ENCODE measurements at places on chromosomes 6 and 20.

DNA sequence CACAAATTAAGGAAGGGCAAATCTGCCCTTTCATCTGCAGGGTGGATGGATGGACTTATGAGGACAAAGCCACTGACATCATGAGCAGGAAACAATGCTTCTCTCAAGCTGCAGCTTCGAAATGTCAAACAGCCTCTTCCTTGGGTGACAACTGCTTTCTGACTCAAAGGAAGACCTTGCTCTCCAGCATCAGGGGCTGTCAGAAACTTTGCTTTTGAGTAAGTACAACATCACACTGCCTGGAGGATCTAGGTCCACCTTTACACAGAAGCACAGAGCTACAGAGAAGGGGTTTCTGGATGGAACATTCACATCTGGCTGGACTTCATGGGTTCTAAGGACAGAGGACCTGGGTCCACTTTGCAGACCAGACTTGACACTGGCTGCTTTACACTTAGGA is 5.9 kb downstream of the CST1 start:
- no peak for DNase-seq

GRCh38 chr6:134735461-134735860 is 214.4 kb downstream of the ALDH8A1 start:
- DNase-seq: no peak

- DNase-seq: no peak
These were observed 87.1 kb upstream of the SULF2 start for GRCh38 chr20:47872341-47872740.

DNA sequence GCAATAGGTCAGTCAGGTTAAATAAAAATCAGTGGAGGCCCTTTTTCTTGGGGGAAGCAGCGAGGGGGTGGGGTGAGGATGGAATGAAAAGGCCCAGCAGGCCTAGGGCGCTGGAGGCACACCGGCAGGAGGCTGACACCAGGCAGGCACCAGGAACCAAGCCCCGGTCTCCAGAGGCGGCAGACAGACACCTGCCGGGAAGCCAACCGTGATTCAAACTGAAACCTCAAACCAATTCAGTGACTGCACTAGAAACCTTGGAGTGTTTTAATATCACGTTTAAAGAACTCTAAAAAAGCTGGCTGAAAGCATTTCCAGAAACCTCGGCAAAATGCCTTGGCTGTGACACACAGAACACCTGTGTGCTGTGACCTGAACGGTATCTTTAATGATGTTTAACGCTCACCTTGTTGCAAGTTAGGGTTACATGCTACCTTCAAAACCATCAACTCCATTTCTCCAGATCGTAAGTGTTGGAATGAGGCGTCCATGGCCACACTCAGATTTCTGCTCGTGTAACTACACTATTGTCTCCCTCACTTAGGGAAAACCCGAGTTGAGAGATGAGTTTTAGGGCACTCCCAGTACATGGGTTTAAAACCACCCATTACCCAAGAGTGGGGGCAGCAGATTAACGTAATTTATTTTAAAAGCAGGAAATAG is 27.2 kb downstream of the DIDO1 start:
- no peak for DNase-seq

DNA sequence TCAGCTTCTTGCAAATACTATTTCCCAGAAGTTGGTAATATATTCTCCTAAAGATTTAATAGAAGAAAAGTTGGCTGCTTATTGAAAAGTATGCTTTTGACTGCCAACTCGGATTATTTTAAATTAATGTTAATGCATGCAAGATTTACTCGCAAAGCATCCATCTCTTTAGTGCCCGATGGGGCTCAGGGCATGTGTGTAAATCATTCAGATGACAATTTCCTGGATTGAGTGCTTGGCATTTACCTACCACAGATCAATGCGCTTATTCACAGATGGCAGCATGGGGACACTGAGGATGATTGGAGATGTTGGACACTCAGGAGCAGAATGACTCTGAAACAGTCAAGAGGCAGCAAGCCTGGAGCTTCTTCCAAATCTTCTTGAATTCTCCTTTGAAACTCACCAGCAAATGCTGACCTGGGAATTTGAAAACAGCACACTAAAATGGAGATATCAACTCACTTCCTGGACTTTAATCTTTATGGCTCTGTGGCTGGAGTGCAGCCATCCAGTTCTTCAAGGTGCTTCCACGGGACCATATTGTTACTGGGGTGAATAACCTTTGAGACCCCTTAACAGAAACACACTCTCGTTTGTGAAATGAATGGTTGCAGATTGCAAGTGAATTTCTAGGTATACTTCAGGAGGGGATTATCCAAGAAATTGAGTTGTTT is 34.1 kb upstream of the TIAM2 start:
- DNase-seq: no peak

GRCh38 chr6:30490026-30490876 is 942 bp downstream of the HLA-E start:
- DNase-seq: no peak

GRCh38 chr20:48139262-48140041 is 354.2 kb upstream of the SULF2 start:
- DNase-seq: no peak

DNA sequence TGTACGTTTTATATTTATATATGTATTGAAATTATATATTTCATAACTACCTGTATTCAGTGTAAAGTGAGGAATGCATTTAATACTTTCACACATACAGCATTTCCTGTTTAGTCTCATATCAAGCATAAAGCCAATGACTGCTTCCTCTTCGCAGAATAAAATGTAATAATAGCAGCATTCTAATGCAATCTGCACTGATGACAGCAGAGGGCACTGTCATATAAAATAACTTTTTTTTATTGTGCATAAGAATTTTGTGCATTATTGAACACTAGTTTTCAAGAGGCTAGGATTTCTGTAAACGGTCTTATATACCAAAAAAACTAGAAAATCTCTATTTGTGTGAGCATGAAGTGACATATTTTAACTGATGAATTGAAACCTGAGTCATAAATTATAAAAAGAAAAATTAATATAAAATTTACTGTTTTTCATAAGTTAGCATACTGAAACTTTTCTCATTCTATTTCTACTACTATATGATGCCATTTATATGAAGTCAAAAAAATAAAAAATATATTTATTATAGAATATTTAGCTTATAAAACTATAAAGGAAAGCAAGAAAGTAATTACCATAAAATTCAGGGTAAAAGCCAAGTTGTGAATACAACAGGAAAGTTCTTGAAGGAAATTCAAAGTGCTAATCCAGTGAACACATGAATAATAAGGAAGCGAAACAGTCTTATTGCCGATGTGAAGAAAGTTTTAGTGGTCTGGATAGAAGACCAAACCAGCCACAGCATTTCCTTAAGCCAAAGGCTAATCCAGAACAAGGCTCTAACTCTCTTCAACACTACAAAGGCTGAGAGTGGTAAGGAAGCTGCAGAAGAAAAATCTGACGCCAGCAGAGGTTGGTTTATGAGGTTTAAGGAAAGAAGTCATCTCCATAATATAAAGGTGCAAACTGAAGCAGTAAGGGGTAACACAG is 36.3 kb downstream of the RNF146 start:
- no peak for DNase-seq

DNA sequence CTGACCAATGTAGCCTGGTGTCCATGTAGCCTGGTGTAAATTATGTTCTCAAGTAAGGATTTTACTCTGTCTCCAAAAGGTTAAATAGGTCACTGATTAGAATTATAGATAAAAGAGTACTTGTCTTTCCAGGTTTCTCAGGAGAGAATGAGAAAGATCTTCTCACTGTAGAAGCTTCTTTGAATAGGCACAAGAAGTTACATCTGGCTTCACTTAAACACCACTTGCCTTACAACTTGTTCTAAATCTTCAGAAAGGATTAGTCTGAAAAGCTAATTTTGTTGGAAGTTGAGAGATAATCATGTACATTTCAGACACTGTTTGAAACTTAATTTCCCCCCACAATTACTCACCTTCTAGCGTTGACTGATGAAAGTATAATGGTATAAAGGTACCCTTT is 275.3 kb downstream of the FARS2 start:
- DNase-seq: no peak

- DNase-seq: no peak
These were observed 93.9 kb downstream of the PSMG4 start for GRCh38 chr6:3352678-3353077.

- DNase-seq: no peak
These were observed 384.8 kb downstream of the TFAP2B start for GRCh38 chr6:51203504-51203903.

GRCh38 chr20:57236813-57237584 is 29.4 kb downstream of the BMP7 start:
- no peak for DNase-seq

DNA sequence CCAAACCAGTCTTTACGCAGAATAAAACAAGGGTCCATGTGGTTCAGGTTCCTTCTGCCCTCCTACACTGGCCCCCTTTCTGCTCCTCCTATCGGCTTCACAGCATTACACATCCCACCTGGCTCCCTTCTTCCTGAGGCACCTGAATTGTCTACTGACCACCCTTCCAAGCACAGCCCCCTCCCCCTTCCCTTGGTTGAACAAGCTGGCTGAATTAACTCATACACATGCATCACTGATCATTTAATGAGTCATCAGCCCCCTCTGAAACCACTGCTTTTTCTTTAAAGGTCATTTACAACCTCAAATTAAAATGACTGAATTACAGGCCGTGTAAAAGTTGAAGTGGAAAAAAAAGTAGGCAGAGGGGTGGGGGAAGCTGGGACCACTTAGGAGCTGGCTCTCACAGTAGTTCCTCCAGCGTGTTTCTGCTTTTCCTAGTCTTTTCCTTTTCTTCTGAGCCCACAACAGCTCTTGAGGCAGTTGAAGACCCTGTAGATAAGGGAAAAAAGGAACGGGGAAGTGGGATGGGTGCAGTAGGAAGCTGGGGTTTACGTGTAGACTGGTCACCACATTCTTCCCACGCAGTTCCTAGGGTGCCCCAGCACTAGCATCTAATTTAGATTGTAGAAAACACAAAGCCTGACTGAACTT is 67.6 kb downstream of the FYN start:
- no peak for DNase-seq

- DNase-seq: no peak
These were observed 368.2 kb upstream of the CITED2 start for GRCh38 chr6:139742671-139743070.

DNA sequence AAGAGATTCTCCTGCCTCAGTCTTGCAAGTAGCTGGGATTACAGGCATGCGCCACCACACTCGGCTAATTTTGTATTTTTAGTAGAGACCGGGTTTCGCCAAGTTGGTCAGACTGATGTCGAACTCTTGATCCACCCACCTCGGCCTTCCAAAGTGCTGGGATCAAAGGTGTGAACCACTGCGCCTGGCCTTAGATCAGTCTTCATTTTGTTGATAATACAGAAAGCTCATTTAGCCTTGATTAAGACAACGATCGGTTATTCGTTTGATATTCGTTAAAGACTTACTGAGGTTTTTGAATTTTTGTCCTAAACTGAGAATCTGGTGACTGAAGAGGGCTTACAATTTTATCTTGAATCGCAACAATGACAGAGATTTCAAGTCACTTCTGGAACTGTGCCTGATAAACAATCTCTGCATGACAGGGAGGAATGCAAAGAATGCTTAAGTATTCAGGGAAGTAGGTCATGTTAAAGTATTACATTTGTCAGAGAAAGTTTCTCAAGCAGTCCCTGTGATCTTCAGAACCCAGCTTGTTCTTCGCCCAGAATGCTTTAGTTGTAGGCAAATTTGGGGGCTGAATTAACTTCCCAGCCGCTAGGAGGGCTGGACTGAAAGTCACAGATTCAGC is 14.8 kb downstream of the AKAP12 start:
- DNase-seq: no peak

DNA sequence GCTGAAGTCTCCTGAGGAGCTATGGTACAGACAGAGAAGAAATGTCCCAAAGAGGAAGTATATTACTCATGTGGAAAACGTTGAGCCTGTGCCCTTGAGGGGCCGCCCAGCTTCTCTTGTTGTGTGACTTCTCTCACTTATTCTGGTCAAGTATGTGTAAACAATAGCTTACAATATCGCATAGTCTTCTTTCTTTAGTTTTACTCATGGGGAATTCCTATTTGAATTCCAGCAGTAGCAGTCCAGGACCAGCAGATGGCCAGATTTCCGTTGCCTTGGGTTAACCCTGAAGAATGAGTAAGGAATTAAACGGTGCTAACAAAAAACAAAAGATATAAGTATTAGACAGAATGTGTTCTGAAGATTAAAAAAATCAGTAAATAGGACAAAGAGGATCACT is 522.0 kb upstream of the GJE1 start:
- DNase-seq: no peak

- DNase-seq: no peak
These were observed 23.0 kb upstream of the IER3 start for GRCh38 chr6:30767158-30767943.

GRCh38 chr6:32371229-32371628 is 474 bp downstream of the TSBP1 start:
- no peak for DNase-seq

- no peak for DNase-seq
These were observed 16.9 kb downstream of the USP49 start for GRCh38 chr6:41878246-41878645.

GRCh38 chr6:165183071-165183470 is 126.3 kb downstream of the C6orf118 start:
- no peak for DNase-seq

All from NCI-H2081 treated with DMSO at 0.1 percent for 48 hours (cell line).